ENCODE measurements at places on chromosomes 13 and 19. TPM values are rescaled to one million over a fixed set of nuclear protein-coding genes. Genes with fewer than 3 reads are reported as not detected.

DNA sequence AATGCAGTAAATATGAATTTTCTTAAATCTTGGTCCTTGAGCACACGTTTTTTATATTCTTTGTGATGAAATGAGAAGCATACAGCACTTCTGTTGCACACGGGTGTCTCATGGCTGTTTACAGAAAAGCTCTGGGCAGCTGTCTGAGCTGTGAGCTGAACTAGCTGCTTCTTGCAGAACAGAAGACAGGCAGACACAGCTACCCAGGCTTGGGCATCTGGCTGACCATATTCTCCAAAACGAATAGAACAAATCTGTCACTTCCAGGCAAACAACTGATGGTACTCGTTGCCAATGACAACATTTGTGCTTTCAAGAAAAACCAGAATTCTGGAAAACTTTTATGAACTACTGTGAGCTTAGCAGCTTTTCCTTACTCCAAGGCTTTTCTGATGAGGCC is 16.2 kb downstream of the PCID2 start:
- DNase-seq, result no peak

DNA sequence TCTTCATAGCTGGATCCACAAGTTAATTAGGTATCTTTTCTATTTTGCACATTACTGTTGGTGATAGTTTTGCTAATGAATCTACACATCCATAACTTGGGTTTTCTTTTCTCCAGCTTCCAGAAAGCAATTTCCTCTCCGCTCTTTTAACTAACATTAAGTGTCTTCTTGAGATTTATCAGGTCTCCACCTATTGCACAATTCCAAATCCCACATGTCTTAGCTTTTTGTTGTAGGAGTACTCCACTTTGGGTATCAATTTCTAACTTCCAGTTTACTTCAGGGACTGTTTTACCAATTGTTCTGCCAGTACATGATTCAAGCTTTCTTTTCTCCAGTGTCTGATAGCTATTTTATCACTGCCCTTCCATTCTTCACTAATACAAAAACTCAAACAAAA is 129.6 kb downstream of the OLFM4 start:
- no peak for DNase-seq

- DNase-seq, result no peak
These were observed 520.4 kb downstream of the SLITRK6 start for GRCh38 chr13:85278851-85279250.

- no peak for DNase-seq
These were observed 17.6 kb downstream of the RANBP3 start for GRCh38 chr19:5960005-5961001.

- DNase-seq, result no peak
These were observed 19.9 kb downstream of the ZFP30 start for GRCh38 chr19:37635076-37636056.

- no peak for DNase-seq
These were observed 48.0 kb upstream of the WASF3 start for GRCh38 chr13:26509491-26509890.

Gene ZNF416
- total RNA-seq, result 5.5 TPM

- no peak for DNase-seq
These were observed 47.6 kb downstream of the N4BP2L2 start for GRCh38 chr13:32491028-32491427.

DNA sequence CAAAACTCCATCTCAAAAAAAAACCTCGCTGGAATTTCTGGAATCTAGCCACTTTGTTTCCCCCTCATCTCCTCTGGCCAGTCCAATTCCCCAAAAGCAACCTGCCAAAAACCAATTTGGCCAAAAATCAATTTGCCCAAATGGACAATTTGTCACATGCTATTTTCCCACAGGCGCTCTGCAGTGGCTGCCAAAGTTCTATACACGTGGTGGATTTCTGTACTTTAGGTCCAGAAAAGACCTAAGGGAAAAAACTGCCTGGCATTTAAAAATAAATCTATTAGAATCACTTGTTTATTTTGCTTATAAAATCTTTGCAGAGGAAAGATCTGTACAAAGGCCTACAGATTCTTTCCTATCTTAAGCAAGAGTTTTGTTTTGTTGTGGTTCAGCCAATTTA is 79.4 kb downstream of the MAP4K1 start:
- no peak for DNase-seq

GRCh38 chr13:49561062-49561410 is 24.3 kb downstream of the RCBTB1 start:
- DNase-seq, result no peak

Gene CYP2A7
- not detected for total RNA-seq

Gene DLEU7
- total RNA-seq, result not detected

DNA sequence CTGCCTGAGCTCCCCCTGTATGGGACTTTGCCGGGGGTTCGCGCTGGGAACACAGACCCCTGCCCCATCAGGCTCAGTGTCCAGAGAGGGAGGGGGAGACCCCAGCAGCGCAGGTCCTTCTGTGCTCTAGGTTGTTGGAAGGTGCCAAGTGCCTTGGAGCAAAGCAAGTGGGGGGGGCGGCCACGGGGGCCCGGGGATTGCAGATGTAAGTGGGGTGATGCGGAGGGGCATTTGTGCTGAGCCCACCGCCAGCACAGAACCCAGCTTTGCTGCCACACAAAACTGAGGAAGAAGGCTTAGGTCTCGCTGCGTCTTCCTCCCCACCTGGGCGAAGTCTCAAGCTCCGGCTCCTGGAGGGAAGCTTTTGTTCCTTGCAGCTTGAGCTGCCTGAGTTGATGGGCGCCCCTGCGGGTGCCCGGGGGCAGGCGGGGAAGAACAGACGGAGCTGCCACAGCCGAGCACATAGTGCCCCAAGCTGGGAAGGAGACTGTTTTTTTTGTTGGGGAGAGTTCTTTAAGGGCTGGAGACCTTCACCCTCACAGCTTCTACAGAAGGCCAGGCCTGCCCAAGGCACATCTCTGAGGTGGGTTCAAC is 1.5 kb upstream of the NTN5 start:
- no peak for DNase-seq

GRCh38 chr13:25118378-25118905 is 22.5 kb downstream of the PABPC3 start:
- DNase-seq, result no peak

- DNase-seq, result peak; percentile 52
These were observed 3.1 kb upstream of the BCL3 start for GRCh38 chr19:44745341-44745831.

Gene C1QTNF9B
- not detected for total RNA-seq

DNA sequence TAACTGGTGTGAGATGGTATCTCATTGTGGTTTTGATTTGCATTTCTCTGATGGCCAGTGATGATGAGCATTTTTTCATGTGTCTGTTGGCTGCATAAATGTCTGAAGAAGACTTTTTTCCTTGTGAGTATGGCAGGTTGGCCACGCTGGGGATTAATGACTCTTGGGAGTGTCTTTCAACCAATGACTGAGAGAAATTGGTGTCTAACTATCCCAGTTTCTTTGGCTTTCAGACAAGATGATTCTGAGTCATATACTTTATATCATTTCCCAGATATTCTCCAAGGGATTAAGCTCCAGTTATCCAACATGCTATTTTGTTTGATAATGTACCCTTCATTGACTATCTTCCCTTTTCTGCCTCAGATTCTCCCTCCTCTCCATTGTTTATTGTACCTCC is 35.5 kb upstream of the CSNK1A1L start:
- DNase-seq, result no peak

Gene NUP58
- total RNA-seq, result 105 TPM

DNA sequence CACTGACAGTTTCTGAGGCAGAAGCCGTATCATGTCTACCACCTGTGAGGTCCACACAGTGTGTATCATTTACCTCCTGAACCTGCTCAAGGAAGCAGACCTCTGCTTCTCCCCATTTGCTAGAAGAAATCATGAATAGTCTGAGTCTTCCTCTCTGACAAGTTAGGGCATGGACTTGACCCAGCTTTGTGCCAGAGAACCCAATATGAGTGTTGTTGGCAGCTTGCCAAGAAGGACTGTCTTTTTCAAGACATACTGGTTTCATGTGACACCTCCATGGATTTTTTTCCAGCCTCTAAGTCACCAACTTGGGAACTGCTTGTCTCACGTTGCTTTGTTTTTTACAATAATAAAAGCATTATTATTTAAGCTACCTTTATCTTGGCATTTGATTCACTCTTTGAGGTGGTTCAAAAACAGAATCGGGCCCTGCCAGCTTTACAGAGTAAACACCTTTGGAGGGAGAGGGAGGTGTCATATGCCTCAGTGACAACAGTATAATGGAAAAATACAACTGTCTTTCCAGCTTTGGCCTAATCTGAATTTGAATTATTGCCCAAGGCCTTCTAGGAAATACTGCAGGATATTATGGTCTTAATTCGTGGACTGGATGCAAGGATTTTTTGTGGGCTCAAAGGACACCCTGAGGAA is 9.6 kb downstream of the ZNF211 start:
- DNase-seq, result peak; percentile 93

DNA sequence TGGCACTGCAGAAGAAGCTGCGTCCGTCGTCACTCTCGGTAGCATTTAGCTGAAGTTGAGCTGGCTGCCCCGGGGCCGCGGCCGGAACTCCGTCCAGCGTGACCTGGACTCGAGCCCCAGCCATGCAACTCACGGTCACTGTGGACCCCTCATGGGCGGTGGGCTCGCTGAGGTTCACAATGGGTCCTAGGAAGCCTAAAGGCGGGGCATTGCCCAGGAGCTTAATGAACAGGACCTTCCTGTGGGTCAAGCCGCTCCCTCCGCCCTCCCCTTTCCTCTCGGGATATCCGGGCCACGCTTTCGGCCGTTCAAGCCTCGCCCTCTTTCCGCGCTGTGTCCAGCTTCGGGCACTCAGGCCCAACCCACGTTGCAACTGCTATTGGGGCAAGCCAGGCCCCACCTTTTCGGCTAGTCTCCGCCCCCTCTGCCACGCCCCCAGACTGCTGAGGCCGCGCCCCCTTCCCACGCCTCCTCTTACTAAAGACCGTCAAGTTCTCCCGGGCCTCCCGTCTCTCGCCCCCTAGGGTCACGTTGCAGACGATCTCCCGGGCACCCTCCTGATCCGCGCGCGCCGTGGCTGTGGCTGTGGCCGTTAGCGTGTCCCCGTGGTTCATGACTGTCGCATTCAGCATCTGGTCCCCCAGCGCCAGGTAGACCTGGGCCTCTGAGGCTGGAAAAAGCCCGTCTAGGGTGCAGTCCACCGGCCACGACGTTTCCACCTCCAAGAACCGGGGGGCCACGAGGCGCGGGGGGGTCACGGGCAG is 1.4 kb upstream of the RAVER1 start:
- DNase-seq, result peak; percentile 86

DNA sequence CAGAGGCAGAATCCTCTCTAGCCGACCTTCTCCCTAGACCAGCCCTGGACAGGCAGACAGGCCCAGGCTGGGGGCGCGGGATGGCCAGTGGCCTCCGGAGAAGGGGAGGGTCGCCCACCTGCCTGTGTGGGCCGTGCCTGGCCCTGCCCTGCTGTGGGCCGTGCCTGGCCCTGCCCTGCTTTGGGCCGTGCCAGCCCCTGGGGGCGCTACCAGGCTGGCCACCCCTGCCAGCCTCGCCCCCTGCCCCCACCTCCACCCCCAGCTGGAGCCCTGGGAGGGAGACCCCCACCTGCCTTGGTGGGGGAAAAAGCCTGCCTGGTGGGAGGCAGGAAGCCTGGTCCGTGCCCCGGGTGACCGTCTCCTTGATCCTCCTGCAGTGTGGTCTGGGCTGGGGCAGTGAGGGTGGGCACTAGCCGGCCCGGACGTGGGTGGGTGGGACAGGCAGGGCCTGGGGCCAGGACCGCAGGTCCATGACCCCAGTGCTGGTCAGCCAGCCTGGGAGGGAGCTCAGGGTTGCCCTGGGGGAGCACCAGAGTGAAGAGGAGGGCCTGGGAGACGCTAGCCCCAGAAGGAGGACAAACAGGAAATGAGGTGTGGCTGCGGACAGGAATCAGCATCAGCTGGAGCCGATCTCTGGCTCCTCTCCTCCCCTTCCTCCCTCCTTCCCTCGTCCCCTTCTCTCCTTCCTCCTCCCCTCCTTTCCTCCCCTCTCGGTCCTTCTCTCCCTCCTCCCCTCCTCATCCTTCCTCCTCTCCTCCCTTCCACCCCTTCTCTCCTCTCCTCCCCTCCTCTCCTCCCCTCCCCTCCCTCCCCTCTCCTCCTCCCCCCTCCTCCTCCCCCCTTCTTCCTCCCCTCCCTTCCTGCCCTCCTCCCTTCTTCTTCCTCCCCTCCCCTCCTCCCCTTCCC is 5.1 kb upstream of the MKNK2 start:
- peak; percentile 40 for DNase-seq

DNA sequence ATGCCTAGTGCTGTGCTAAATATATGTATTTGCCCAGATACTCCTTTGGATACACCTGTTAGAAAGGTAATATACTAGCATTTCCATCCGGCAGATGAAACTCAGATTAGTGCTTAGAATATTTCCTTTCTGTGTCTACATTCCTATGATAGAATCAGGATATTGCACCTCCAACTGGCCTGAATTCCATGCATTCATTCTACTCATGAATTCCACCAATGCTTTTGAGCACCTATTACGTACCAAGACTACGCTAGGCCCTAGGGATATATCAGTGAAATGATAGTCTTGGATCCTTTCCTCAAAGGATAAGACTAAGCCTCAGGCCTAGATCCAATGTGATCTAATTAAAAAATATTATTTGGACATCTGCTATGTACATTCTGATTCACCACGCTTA is 223.8 kb upstream of the SERP2 start:
- DNase-seq, result no peak

- no peak for DNase-seq
These were observed 20.7 kb downstream of the CAPN12 start for GRCh38 chr19:38723606-38723965.

- DNase-seq, result no peak
These were observed 1.1 kb downstream of the GALP start for GRCh38 chr19:56176881-56177280.

Gene LGALS7B
- total RNA-seq, result 1,636 TPM

Gene SAFB
- 44.0 TPM for total RNA-seq

Gene CLIP3
- total RNA-seq, result under 0.01 TPM

- no peak for DNase-seq
These were observed 335.1 kb downstream of the GPC6 start for GRCh38 chr13:93561576-93562225.

DNA sequence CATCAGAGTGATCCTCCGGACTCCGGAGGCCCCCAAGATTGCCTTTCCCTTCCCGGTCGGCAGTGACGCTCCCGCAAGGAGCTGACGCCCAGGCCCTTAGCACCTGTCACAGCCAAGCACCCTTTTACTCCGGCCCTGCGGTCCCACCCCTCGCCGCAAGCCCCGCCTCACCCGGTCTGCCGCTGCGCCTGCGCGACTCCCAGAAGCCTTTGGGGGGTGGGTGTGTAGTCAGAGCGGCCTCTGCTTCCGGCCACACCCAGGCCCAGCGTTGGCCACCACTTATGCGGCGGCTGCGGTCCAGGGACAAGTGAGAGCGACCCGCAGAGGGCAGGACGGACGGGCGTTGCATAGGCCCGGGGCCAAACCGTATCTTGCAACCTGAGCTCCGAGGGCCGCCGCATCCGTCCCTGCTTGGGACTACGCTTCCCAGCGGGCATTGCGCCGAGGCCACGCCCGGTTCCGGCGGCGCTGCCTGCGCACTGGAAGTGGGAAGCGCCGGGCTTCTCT is 441 bp upstream of the ZFP28 start:
- peak; percentile 80 for DNase-seq

GRCh38 chr19:2803486-2804155 is 16.0 kb upstream of the ZNF554 start:
- no peak for DNase-seq

DNA sequence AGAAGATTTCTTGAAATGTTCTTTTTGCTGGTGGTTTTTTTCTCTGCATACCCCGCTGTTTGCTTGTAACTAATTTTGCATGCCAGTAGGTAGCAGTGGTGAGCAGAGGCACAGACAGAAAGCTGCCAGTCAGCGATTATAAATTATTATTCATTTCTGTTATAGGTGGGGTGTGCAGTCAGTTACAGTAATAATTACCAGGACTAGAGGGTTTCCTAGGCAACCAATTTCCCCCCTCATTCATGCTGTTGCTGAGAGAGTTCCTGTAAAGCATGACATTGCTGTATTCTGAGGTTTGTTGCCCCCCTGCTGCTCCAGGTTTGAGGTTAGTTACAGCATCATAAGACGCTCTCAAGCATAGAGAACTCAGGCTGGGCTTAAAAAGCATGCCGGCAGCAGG is 104.5 kb downstream of the URI1 start:
- no peak for DNase-seq

All from bronchial epithelial cell (primary cell).